ENCODE measurements at places on chromosomes 1 and 21.

- no peak for DNase-seq
Measured at GRCh38 chr1:11339346-11340232, 66.6 kb downstream of the UBIAD1 start.

- DNase-seq, result no peak
Measured at GRCh38 chr21:46421756-46422555, 36.7 kb upstream of the DIP2A start.

GRCh38 chr1:54695221-54695620 is 20.4 kb upstream of the TTC4 start:
- DNase-seq, result no peak

DNA sequence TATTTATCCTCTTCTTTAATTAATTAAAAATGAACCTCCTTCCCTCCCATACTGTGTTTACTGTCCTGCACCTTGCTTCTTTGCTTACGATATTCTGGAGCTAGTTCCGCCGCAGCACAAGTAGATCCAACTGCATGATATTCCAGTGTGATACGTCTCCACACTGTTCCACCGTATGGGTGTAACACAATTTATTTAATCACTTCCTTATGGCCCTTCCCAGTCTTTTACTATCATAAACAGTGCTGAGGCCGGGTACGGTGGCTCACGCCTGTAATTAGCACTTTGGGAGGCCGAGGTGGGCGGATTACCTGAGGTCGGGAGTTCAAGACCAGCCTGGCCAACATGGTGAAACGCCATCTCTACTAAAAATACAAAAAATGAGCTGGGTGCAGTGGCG is 25.7 kb downstream of the CNST start:
- no peak for DNase-seq

DNA sequence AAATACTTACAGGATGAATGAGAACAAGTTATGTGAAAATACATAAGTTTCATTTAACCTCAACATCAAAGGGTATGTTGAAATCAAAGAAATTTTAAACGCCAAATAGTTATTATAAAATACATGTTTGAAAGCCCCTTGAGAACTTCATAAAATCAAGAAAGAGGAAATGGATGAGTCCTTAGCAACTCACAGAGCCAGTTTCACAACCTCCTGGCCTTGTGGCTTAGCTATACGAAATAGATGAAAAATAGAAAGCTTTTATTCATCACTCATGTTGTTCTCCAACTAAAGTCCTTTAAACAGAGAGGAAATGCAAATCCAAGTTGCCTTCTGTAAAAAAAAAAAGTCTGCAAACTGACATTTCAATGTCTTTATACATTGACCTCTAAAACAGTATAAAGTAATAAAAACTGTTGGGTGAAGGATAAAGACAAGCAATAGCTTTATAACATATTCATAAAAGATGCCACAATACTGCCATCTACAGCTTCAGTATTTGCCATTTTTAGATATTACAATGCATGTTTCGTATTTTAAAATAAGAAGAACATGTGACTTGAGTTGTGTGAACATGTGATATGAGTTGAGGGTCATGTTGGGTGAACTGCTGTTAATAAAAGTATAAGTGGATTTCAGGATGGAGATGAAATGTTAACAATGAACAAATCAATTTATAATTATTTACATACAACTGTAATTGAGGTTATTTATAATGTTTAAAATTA is 847.8 kb downstream of the MRPL39 start:
- DNase-seq, result no peak

DNA sequence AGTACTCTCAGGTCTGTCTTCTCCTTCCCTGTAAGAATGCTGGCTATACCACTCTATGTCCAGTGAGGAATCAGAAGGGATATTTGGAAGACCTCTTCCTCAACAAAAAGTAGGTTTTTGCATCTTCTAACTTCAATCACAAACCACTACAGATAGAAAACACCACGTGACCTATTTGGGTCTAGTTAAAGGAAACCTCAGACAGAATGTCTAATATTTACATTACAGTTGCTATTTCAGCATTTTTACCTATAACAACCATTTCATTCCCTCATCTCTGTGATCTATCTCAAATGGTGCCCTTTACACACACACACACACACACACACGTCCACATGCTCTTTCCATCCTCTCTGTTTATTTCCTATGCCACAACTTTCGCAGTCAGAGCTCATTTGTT is 7.9 kb upstream of the ADORA3 start:
- peak; percentile 31 for DNase-seq

- DNase-seq, result peak; percentile 88
Measured at GRCh38 chr21:45228171-45228641, 59.5 kb downstream of the POFUT2 start.

DNA sequence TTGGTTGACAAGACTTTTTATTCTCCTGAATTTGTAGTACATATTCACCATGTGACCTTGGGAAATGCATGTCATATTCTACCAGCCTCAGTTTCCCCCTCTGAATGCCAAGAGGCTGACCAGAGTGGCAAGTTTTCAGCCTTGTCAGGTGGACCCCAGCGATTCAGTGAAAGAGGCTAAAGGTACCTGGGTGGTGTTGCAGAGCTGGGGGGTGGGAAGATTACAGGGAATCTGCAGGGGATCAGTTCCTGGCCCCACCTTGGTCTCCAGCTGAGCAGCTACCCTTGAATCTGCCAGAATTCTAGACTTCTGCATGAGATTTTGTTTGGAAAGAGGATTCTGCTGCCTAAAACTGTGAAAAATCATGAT is 27.9 kb upstream of the KCNA2 start:
- DNase-seq, result no peak

GRCh38 chr1:109776911-109777310 is 13.2 kb upstream of the EPS8L3 start:
- DNase-seq, result peak; percentile 80

GRCh38 chr1:226370144-226370923 is 37.6 kb downstream of the PARP1 start:
- no peak for DNase-seq

GRCh38 chr1:48793863-48794262 is 17.2 kb upstream of the BEND5 start:
- DNase-seq, result no peak

GRCh38 chr1:30744060-30744756 is 13.4 kb downstream of the LAPTM5 start:
- no peak for DNase-seq

GRCh38 chr1:43370564-43370963 is 2.8 kb upstream of the ELOVL1 start:
- no peak for DNase-seq

DNA sequence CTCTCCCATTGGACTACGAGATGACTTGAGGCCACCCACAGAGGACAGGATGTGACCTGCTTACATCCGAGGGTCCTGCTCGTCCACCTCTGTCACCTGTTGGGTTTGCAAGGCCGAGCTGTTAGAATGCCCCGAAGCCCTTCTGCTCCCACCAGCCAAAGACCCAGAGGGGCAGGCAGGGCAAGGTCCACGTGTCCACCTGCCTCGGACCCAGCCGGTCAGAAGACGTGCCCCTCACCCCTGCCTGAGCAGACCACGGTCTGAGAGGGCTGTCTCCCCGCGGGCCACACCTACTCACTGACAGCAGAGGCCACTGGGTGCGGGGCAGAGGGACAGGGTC is 30.3 kb upstream of the TRAPPC10 start:
- DNase-seq, result no peak

DNA sequence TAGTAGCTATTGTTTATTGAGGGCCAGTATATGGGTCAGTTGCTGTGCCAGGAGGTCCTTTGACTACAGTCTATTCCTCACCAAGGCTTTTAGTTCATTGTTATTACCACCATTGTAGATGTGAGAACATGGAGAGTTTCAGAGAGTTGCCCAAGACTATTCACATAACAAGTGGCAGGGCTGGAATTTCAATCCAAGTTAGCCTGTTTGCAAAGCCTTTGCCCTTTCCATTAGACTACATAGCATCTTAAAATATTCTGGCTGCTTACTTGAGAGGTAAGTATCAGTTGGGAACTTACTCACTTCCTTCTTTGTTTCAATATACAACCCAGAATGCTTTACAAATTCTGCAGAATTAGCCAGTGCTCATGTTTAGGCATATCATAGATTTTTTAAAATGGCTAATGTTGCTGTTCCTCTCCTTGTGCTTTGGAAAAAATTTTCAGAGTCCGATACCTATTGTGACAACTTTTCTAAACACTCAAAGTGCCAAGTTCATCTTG is 141.2 kb downstream of the FGGY start:
- DNase-seq, result no peak

GRCh38 chr1:13543451-13544220 is 29.8 kb upstream of the LRRC38 start:
- no peak for DNase-seq

- DNase-seq, result no peak
Measured at GRCh38 chr1:207872621-207873020, 38.3 kb downstream of the CD34 start.

GRCh38 chr1:223771814-223772770 is 59.8 kb downstream of the CAPN2 start:
- no peak for DNase-seq

DNA sequence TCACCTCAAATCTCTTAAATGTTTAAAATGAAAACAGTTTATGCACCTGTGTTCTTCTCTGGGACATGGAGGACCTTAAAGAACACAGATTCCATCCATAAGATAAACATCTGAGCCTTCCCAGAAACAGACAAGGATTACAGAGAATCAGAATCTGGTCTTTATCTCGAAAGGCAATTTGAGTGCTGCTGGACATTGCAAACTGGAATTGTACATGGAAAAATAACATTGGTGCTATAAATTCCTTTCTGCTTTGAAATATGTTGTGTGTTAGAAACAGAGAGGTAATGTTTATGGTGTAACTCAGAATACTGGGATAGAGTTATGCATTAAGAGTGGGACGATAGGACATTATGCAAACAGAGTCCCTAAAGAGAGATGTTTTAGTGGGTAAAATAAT is 6.6 kb upstream of the DDR2 start:
- no peak for DNase-seq

DNA sequence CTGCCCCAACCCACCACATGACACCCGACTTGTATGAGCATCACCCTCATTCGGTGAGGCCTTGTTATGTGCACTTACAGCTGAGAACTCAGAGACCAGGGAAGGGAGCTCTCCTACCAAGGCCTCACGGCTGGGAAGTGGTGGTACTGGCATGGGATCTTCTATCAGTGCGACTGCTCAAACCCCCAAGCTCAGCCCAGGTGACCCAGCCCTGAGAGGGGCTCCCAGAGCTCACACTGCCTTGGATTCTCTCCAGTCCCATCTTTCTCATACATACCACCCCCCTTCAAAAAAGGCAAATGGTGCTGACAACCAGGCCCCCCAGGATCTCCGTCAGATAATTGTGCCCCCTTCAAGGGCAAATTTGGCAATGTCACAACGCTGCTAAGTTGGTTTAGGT is 777 bp upstream of the PLA2G2F start:
- no peak for DNase-seq

GRCh38 chr21:28671549-28672195 is 321.0 kb downstream of the LTN1 start:
- no peak for DNase-seq

DNA sequence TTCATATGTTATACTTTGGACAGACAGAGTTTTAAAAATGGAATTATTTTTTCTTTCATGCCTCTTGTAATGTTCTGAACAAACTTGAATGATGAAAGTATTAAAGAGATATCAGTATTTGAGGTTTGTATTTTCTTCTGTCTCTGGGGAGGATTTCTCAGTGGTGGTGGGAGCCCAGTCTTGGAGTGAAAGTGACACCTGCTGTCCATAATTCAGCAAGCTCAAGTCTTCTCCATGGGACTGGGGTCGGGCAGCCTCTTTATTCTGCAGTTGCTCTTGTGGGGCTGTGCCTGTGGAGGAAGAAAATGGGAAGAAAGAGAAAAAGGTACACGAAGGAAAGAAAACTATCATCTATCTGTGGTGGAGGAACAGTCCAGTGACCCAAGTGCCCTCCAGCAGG is 56.1 kb downstream of the SMYD2 start:
- DNase-seq, result no peak

DNA sequence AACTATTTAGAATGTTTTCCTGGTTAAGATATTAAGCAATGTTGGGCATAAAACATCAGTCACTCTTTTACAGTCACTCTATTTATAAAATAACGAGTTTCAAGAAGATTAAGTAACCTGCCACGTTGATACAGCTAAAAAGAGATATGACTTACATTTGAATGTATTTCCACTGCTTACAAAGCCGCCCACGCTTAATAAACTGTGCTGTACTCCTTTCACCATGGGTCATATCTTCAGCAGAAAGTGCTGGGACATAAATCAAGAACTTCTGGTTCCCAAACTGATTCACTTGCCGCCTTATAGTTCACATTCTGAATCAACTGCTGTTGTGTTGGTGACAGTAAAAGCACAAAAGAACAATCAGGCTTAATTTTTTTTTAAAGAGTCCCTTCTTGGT is 666.7 kb downstream of the NCAM2 start:
- no peak for DNase-seq

- no peak for DNase-seq
Measured at GRCh38 chr21:44636209-44637017, 743 bp upstream of the KRTAP10-10 start.

DNA sequence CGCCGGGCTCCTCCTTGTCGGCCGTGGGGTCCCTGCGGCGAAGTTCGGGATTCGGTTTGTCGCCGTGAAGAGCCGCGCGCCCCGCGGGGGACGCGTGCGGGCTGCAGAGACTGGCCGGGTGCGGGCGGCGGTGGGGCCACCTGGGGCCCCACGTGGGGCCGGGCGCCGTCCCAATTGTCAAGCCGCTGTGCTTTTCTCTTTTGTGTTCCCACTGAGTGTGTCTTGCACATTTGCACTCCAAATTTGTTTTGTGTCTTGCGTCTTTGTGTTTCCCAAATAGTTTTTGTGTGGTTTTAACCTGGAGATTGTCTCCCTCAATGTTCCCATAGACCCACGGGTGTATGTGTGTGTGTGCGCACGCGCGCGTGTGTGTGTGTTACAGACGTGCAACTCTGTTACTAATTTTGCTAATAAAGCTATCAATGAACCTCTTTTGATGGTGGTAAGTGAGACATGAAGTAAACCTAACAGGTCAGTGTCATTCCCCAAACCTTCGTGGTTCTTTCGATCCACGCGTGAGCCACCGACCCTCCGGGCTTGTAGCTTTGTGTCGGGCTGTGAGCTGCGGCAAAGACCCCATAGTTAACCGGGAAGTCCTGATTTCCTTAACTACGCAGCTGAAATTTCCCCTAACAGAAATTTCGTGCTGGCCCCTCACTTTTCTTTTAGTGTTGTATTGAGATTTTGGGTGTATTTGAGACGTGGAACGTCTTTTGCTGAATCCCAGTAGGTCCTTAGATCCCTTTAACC is 708 bp downstream of the PRDM2 start:
- DNase-seq, result peak; percentile 62

- DNase-seq, result no peak
Measured at GRCh38 chr1:41668054-41668660, 183.7 kb upstream of the EDN2 start.

- no peak for DNase-seq
Measured at GRCh38 chr1:245428681-245429080, 273.9 kb downstream of the KIF26B start.

DNA sequence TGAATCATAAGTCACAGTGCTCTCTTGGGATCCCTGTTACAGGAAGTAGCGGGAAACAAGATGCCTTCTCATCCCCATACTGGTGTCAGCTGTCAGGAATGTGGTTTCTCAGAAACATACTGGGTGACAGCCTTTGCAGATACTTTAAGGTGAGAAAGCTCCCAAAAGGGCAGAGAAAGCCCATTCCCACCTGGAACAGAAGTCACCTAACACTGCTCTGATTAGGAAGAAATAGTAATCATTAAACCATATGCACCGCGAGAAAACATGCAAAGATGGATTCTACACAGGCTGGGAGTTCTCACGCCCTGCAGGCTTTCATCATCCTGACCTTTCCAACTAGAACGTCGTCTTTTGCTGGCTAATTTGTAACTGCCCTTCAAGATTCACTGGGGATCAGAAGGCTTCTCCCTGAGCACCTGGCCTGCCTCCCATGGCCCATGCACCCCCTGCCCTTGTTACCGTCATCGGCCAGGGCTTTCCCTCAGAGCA is 46.2 kb upstream of the SLC44A3 start:
- no peak for DNase-seq

Measured in CD4-positive, alpha-beta T cell treated with Interleukin-15 for 4 hours (primary cell).